Right renal cortex interstitium (tissue), 3 donors: ENCODE measurements at places on chromosomes 2 and 18. TPM values are rescaled to one million over a fixed set of nuclear protein-coding genes. Genes with fewer than 3 reads are reported as not detected.

- DNase-seq, result no peak
Observed at GRCh38 chr2:157267476-157267875, 10.0 kb downstream of the GALNT5 start.

- no peak for DNase-seq
Observed at GRCh38 chr2:121289271-121289670, 4.3 kb upstream of the TFCP2L1 start.

GRCh38 chr2:54479424-54479823, 23.3 kb downstream of the SPTBN1 start:
- no peak for DNase-seq

CCT4 gene
- polyA plus RNA-seq, result 186 TPM

PTH2R gene
- 40.2 TPM for polyA plus RNA-seq
